ENCODE measurements at places on chromosomes 12 and 14. TPM values are rescaled to one million over a fixed set of nuclear protein-coding genes. Genes with fewer than 3 reads are reported as not detected.

MYF6 gene
- total RNA-seq: not detected

EXD2 gene
- 14.3 TPM for total RNA-seq

CD163L1 gene
- total RNA-seq: 0.69 TPM

DDX54 gene
- 69.4 TPM for total RNA-seq

ALX1 gene
- not detected for total RNA-seq

- H3K36me3 ChIP-seq: no peaks in the 10 kb centered on the region
- peaks cover 9% of the 10 kb centered on the region for H3K4me1 ChIP-seq
- H3K4me3 ChIP-seq: no peak overlapping the region
- no peak overlapping the region for H3K27ac ChIP-seq
- H3K27me3 ChIP-seq: peaks cover 23% of the 10 kb centered on the region
- no peak for DNase-seq
These were observed 2.2 kb downstream of the DACT1 start for GRCh38 chr14:58639842-58640484.

DNA sequence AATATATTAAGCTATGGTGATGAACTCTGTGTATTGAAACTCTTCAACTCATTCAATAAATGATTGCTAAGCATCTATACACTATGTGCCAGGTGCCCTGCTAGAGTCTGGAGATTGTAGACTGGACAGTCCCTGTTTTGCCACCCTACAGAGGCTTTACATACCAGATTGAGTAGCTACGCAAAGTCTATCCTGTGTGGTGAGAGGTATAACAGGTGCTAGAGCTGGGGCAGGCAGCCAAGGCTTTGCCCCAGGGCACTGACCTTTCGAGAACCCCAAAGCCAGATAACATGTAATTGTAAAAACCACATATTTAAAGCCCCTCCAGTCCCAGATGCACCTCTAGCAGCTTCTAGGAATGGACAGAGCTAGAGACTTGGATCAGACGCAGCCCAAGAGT is 52.8 kb downstream of the PPM1H start:
- no peaks in the 10 kb centered on the region for H3K27me3 ChIP-seq
- H3K36me3 ChIP-seq: no peaks in the 10 kb centered on the region
- no peak for DNase-seq
- no peak overlapping the region for H3K27ac ChIP-seq

DNA sequence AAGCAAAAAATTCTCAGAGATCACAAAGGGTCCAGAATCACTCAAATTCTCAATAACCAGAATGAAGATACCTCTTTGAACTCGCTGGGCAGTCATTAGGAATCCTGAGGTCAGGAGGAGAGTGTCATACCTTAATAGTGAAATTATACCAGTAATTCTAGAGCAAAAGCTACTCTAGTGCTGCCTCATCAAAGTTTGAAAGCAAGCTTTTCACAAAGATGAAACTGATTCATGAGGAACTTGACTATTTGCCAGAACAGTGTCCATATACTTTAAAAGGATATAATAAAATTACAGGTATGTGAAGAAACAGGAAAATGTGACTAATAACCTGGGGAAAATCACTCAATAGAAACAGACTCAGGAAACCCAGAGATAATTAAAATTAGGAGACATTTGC is 44.5 kb downstream of the EML5 start:
- no peak overlapping the region for H3K27ac ChIP-seq
- H3K4me3 ChIP-seq: no peak overlapping the region
- no peaks in the 10 kb centered on the region for H3K27me3 ChIP-seq
- DNase-seq: no peak
- no peaks in the 10 kb centered on the region for H3K4me1 ChIP-seq

GRCh38 chr12:105365231-105365630 is 34.7 kb downstream of the C12orf75 start:
- DNase-seq: no peak
- H3K36me3 ChIP-seq: no peaks in the 10 kb centered on the region
- H3K27ac ChIP-seq: no peak overlapping the region
- no peak overlapping the region for H3K4me3 ChIP-seq
- no peaks in the 10 kb centered on the region for H3K27me3 ChIP-seq

ZNF664 gene
- 54.0 TPM for total RNA-seq

VDR gene
- total RNA-seq: 3.2 TPM

- no peak overlapping the region for H3K4me3 ChIP-seq
- H3K27ac ChIP-seq: no peak overlapping the region
- H3K27me3 ChIP-seq: no peaks in the 10 kb centered on the region
- H3K36me3 ChIP-seq: no peaks in the 10 kb centered on the region
These were observed 1375.2 kb upstream of the TMEM132C start for GRCh38 chr12:126891789-126892188.

- peaks cover 3% of the 10 kb centered on the region for H3K4me1 ChIP-seq
- H3K27ac ChIP-seq: no peak overlapping the region
- DNase-seq: no peak
These were observed 457.1 kb downstream of the DAD1 start for GRCh38 chr14:22131749-22132476.

- peak overlapping the region; percentile 34 for H3K4me3 ChIP-seq
- H3K27ac ChIP-seq: peak overlapping the region; percentile 46
- H3K4me1 ChIP-seq: peaks cover 9% of the 10 kb centered on the region
- H3K27me3 ChIP-seq: no peaks in the 10 kb centered on the region
- DNase-seq: peak; percentile 35
These were observed 67.8 kb upstream of the EGLN3 start for GRCh38 chr14:34018564-34019244.

STYK1 gene
- total RNA-seq: not detected

RIPK3 gene
- total RNA-seq: 63.0 TPM

DNA sequence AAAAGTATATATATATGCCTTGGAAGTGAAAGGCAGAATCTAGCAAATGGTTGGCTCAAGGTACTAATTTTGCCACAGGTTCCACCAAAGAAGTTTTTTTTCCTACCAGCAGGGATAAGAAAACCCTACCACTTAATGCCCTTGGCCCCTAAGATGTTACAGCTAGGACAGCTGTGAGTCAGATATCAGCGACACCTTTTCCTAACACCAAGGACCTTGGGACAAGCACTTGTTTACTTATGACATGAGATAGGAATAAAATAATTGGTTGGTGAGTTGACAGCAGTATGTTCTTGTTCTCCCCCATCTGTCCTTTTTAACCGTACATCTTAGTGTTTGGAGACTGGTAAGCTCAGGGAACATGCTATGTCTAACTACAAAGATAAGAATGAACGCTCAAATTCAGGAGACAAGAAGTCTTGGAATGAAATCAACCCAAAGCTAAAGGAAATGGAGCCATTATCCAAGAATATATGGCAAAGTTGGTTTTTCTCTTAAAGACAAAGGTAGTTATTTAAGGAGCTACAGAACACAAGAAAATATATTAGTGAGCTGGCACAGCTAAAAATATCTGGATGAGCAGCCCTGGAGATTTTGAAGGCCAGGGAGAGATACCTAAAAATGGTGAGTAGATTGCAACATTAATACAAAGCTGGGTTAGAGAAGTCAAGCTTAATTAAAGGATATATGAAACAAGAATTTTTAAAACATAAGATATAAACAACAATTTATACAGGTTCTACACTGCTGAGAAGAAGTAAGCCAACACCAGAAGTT is 126.8 kb downstream of the TMTC1 start:
- no peak for DNase-seq
- H3K27me3 ChIP-seq: no peaks in the 10 kb centered on the region
- no peak overlapping the region for H3K4me3 ChIP-seq
- H3K27ac ChIP-seq: no peak overlapping the region
- H3K36me3 ChIP-seq: no peaks in the 10 kb centered on the region

DNA sequence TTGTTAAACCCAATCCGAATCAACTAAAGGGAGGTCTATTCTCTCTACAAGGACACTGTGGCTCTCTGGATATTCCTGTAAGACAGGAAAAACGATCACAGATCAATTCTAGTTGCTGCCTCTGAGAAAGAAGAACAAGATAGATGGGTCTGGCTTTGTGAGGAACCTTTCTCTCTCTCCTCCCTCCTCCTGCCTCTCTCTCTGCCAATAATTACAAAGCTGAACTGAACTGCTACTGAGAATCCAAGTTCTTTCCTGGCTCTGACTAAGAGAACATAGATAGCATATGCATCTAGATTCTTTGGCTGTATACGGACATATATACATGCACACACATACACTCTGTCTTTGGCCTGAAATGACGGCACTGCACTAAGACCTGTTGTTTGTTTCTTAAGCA is 27.6 kb downstream of the ETV6 start:
- peaks cover 50% of the 10 kb centered on the region for H3K4me1 ChIP-seq
- H3K27me3 ChIP-seq: no peaks in the 10 kb centered on the region

SRSF5 gene
- 964 TPM for total RNA-seq

- no peaks in the 10 kb centered on the region for H3K4me1 ChIP-seq
- no peak for DNase-seq
- no peaks in the 10 kb centered on the region for H3K27me3 ChIP-seq
- no peaks in the 10 kb centered on the region for H3K36me3 ChIP-seq
- no peak overlapping the region for H3K27ac ChIP-seq
These were observed 21.0 kb upstream of the CHST11 start for GRCh38 chr12:104435765-104436164.

DNA sequence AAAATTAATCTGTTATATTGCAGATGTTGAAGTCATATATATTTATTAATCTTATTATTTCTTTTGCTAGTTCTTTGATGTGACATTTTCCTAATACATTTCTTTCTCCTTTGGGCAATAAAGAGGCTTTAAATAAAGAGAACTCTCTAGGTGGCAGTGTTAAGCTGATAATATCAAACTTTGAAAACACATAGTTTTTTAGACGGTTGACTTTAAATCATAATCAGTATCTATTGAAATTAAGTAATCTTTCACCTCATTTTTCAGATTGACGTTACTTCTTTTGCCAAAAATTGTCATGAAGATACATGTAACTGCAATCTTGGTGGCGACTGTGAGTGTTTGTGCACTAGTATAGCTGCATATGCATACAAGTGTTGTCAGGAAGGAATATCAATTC is 130.8 kb upstream of the PTPRQ start:
- H3K27ac ChIP-seq: no peak overlapping the region
- no peaks in the 10 kb centered on the region for H3K27me3 ChIP-seq

- H3K4me3 ChIP-seq: no peak overlapping the region
- H3K27me3 ChIP-seq: peaks cover 15% of the 10 kb centered on the region
- no peaks in the 10 kb centered on the region for H3K36me3 ChIP-seq
- DNase-seq: no peak
- peaks cover 27% of the 10 kb centered on the region for H3K4me1 ChIP-seq
These were observed 1.0 kb upstream of the PTMS start for GRCh38 chr12:6765048-6765633.

DNA sequence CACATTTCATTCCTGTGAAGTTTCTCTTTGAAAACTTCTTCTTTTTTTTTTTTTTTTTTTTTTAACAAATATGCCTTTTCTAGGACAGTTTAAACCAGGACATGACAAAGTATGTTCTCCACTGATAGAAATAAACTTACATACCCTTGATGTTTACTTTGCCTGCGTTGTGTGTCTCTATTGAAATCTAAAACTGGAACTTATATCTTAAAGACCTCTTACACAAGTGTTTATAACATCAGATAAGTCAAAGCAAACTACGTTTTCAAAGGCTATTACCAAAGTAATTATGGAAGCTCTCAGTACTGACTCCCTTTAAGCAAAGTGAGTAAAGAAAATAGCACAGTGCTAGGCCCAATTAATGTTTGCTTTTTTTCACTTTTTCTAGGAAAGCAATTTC is 30.6 kb upstream of the ISM2 start:
- H3K4me1 ChIP-seq: no peaks in the 10 kb centered on the region
- no peaks in the 10 kb centered on the region for H3K36me3 ChIP-seq
- no peak for DNase-seq
- no peak overlapping the region for H3K27ac ChIP-seq
